Fibroblast of skin of back (primary cell): ENCODE measurements at places on chromosomes 7 and 10.

GRCh38 chr10:37704566-37704965 lies 152.8 kb downstream of the ZNF248 start:
- DNase-seq: no peak

DNA sequence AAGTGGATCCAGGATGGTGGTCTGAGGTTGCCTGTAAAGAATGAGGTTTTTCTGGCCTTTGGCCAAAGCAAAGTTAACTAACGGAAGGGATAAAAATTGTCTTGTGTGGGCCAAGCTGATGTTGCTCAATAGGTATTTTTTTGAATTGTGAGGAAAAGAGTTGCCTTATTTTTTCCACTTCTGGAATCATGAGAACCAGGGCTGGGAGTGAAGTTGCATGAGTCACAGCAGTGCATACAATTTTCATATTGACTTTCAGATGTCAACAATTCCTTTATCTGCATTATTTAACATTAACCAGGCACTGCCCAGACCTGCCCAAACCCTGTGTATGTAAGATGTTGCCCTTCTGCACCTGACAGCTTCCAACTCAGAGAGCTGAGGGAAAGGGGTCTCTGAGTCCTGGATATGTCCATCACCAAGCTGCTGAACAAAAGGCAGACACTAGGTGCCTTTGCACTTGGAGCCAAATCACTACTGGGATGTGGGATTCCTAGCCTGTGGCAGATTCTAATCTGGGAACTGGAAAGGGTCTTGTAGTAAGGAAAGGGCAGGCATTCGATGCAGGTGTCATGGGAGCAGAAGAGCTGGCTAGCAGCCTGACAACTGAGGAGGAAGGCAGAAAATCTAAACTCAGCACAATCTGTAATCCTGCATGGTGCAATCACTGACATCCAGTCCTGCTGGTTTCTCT lies 52.3 kb upstream of the SLC35B4 start:
- peak; percentile 21 for DNase-seq

GRCh38 chr10:119688033-119688508 lies 36.9 kb downstream of the BAG3 start:
- no peak for DNase-seq

DNA sequence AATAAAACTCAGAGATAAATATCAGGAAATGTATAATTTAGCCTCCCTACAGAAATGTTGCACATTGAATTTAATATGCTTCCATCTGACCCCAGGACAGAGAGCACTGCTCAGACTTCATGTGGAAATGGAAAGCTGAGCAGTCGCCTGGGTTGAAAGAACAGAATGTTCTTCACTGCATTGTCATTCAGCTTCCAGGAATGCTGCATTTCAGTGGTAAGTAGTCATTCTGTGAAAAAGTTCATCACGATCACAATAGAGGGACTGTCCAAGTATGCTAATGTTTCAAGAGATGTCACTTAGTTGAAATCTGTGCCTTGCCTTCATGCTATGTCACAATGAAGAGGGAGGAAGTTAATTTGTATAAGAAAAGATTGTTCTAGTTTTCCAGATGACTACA lies 147.3 kb downstream of the NRCAM start:
- DNase-seq: peak; percentile 53
